ENCODE measurements at places on chromosomes 4 and X.

- peak; percentile 76 for DNase-seq
These were observed 38.7 kb downstream of the KDM5C start for GRCh38 chrX:53186351-53186750.

DNA sequence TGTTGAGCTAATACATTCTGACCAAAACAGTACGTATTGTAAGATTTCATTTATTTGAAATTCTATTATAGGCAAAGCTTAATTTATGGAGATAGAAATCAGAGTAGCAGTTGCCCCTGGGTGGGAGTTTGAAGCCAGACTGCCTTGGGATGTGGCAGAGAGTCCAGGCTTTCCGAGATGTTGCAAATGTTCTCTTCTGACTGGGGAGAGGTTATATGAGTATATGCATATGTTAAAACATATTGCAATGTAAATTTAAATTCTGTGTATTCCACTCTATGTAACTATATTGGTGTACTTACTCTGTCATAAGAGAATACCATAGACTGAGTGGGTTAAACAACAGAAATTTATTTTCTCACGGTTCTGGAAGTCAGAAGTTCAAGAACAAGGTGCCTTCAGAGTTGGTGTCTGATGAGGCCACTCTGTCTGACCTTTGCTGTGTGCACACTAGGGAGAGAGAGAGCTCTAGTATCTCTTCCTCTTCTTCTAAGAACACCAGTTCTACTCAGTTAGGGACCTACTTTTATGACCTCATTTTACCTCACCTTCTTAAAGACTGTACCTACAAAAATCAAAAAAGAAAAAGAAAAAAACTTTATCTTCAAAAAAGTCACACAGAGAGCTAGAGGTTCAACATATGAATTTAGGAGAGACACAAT, 299.3 kb upstream of the HS3ST1 start:
- DNase-seq: no peak

GRCh38 chrX:12721042-12721441, 70.2 kb upstream of the PRPS2 start:
- DNase-seq: no peak

DNA sequence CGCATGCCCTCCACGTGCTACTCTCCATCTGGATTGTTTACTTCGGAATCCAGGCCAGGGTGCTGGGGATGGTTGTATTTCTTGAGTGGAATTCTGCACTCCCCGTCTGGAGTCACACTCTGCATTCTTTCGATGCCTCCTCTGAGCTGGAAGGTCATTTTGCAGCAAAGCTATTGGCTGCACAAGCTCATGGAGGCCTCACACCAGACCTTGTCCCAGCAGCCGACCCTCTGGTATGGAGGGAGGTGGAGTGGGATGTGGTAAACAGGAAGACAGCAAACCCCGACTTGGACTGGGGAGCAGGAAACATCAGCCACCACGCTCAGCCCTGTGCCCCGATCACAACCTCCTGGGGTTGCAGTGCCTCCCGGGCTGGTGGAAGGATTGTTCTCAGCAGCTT, 225.3 kb upstream of the LNX1 start:
- DNase-seq: no peak

GRCh38 chrX:323721-324628, 5.4 kb upstream of the GTPBP6 start:
- DNase-seq: peak; percentile 100

GRCh38 chr4:88866862-88867550, 169.4 kb upstream of the NAP1L5 start:
- DNase-seq: peak; percentile 63

DNA sequence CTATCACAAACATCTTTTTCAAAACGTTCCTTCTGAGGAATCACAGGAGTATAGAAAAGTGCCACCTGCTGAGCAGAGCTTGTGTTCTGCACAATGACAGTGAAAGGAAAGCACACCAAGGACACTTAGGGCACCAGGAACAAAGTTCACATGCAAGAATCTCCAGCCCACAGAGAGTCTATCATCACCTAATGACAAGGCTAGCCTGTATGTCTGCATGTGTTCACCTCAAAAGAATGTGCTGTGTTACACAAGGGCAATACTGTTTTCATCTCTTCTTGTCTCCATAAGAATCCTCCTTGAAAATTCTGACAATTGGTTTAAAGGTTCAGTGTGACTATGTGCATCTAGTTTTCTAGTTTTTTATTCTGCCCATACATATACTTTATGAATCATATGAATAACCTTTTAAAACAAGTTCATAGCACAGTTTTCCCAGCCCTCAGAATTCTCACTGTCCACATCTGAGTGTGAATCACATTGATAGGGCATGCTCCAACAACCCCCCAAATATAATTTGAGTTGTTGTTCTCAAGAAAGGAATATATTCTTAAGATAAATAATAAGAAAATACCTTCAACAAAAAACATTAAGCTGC, 118.0 kb downstream of the PWWP3B start:
- DNase-seq: peak; percentile 79

- DNase-seq: no peak
These were observed 8.8 kb upstream of the GEMIN8 start for GRCh38 chrX:14038375-14039085.

- DNase-seq: no peak
These were observed 609.8 kb downstream of the BCOR start for GRCh38 chrX:39487969-39488330.

DNA sequence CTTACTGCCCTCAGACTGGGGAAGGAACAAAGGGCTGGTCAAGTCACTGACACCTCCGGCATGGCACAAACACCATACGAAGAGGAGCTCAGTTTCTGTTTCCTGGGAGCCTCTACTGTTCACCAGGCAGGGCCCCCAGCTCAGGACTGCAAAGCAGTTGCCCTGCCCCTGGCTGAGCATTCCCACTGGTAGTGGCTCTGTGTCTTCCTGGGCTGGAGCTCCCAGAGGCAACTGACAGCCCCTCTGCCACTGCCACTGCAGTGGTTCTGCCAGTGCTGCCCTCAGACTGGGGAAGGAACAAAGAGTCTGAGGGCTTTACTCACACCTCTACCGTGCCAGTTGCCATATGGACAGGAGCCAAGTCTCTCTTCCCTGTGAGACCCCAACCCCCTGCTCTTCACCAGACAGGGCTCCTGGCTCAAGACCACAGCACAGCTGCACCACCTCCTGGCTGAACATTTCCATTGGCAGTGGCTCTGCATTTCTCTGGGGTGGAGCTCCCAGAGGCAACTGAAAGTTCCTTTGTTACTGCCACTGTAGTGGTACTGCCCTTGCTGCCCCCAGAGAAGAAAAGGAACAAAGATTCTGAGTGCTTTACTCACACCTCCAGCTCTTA, 67.9 kb downstream of the SMARCA5 start:
- no peak for DNase-seq

DNA sequence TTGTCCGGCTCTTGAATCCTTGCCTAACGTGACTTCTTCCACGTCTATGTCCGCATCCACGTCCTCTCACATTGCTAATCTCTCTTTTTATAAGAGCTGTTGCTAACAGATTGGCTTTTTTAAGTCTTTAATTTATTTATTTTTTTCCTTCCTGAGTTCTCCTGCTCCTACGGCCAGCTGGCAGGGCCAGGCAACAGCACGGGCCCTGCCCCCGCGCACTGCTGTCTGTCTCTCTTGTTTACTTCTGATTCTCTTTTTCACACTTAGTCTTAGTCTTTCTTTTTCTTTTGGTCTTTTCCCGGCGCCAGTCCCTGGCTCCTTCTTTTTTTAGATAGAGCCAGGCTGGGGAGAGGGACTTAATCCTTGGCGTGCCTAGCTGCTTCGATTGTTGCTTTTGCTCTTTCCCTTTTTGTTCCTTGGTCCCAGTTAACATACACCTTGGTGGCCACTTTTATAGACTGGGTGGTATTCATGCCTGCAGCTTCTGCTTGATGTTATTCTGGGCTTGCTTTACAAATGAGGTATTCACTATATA, 53.2 kb upstream of the RBMX start:
- no peak for DNase-seq

GRCh38 chr4:85658766-85659439, 184.0 kb downstream of the ARHGAP24 start:
- no peak for DNase-seq

GRCh38 chr4:114082348-114082747, 102.9 kb upstream of the ARSJ start:
- DNase-seq: no peak

DNA sequence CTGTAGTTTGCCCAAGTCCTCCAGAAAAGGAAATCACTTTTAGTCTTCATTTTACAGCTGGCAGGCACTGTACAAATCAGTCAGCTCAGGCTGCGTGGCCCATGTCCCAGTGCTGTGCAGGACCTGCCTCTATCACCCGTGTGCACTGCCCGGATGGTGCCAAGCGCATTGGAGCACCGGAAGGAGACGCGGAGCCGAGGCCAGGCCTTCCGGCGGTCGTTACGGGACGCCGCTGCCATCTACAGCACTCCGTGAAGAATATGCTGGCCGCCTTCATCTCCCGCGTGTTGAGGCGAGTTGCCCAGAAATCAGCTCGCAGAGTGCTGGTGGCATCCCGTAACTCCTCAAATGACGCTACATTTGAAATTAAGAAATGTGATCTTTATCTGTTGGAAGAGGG, at the start of gene PDHA2:
PDHA2 (plus strand) TSS at position 203 of the 400 bp plus-strand sequence; CDS start at position 261, 58 bp downstream.
- no peak for DNase-seq

- DNase-seq: no peak
These were observed 123.7 kb upstream of the TLR3 start for GRCh38 chr4:185945252-185945651.

GRCh38 chr4:158729716-158730559, 6.7 kb upstream of the PPID start:
- no peak for DNase-seq

GRCh38 chr4:66943112-66943511, 602.2 kb downstream of the CENPC start:
- DNase-seq: no peak

DNA sequence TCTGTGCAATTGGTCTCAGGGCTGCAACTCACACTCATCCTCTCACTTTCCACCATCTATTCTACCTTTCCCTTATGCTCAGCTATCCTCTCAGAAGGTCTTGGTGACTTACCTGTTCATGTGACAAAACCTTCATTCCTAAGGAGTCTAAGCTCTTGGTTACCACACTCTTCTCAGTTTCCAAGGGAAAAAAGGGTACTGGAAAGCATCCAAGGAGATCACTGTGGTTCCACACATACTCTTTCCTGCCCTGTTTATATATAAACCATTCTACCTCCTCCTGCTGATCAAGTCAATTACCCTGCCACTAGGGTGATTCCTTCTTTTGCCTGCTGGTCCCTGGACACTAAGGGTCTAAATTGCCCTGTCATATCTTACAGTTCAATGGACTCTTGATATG, 57.2 kb upstream of the MAML3 start:
- DNase-seq: no peak

DNA sequence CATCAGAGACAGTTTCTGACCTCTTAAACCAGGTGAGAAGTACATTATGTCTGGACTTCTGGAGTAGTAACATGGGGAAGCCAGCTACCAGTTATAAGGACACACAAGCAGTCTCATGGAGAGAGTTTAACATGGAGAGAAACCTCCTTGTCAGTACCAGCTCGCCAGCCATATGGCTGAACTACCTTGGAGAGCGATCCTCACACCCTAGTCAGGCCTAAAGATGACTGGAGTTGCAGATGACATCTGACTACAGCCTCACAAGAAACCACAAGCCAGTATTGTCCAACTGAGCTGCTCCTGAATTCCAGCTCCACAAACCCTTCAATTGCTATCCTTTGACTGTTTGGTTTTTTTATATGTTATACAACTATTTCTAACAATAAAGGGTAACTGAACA, 49.8 kb downstream of the PDHA2 start:
- no peak for DNase-seq

GRCh38 chr4:150007512-150007911, 70.7 kb upstream of the DCLK2 start:
- no peak for DNase-seq

GRCh38 chrX:115535844-115536243, 25.1 kb upstream of the PLS3 start:
- no peak for DNase-seq

DNA sequence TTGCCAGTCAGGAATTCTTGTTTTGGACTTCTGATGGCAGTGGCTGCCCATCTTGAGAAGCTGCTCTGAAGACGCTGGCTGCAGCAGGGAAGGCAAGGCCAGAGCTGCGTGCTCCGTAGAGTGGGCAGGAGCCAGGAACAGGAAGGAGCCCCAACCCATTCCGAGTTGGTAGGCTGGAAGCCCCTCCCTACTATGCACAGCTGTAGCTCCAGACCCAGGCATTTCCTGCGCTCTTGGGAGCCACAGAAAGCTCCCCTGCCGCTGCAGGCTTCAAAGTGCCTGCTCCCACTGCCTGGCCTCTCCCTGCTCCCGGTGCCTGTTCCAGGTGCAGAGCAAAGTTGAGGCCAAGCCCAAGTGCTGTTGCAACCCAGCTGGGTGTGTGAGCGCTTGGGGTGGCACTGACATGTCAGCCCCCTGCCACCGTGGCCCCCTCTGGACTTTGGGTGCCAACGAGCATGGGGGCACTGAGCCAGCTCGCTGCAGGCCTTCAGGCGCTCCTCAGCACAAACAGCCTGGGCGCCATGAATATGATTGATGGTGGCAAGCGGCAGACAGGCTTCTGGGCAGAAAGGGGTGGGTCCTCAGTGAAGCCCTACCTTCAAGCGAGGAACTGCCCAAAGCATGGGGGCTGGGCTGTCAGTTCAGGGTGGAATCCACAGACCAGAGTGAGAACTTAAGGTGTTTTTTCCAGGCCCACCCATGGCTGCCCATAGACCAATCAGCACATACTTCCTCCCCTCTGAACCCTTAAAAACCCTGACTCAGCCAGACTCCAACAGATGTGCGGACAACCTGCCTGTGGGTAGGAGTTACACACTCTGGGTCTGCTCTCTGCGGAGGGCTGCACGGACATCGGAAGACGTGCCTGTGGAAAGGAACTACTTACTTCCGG, 677.2 kb upstream of the INTU start:
- no peak for DNase-seq
